ENCODE measurements at places on chromosomes 16 and 17.

DNA sequence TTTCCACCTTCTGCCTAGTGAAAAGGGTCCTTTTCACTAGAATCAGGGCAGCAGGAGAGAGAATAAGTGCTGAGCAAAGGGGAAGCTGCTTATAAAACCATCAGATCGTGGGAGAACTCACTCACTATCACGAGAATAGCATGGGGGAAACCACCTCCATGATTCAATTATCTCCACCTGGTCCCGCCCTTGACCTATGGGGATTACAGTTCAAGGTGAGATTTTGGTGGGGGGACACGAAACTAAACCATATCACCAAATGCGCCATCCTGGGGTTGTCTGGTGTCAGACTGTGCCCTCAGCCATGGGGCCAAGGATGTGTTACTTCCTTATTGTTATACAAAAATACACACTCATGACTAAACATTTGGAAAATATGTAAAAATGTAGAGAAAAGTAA, 10.4 kb upstream of the KATNB1 start:
- DNase-seq = no peak

GRCh38 chr16:12891836-12892235, 9.6 kb upstream of the SHISA9 start:
- DNase-seq = no peak

GRCh38 chr16:11613381-11614303, 26.9 kb upstream of the LITAF start:
- no peak for DNase-seq

DNA sequence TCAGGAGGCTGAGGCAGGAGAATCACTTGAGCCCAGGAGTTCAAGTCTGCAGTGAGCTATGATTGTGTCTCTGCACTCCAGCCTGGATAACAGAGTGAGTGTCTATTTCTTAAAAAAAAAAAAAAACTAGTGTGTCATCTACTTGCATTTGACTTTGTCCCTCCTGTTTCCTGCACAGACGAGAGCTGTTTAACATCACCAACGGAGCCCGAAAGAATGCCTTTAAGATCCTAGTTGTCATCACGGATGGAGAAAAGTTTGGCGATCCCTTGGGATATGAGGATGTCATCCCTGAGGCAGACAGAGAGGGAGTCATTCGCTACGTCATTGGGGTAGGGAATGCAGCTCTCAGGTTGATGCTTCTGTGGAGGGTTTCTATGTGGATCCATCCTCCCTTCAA, 13.4 kb downstream of the ITGAM start:
- DNase-seq = no peak

DNA sequence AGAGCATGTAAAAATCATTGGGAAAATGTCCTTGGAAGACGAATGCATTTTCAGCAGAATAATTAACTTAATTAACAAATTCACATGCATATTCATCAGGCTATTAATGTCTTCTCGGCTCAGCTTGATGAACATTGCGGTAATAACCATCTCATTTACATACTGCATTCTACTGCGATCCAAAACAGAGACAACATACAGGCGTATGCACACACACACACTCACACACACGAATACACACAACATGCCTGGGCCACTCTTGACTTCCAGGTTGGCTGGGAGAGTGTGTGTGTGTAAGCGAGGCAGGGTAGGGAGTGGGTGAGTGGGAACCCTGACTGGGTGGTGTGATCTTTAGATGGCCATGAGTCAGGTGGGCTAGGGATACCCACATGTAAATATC, 44.7 kb downstream of the NEUROD2 start:
- DNase-seq = no peak

DNA sequence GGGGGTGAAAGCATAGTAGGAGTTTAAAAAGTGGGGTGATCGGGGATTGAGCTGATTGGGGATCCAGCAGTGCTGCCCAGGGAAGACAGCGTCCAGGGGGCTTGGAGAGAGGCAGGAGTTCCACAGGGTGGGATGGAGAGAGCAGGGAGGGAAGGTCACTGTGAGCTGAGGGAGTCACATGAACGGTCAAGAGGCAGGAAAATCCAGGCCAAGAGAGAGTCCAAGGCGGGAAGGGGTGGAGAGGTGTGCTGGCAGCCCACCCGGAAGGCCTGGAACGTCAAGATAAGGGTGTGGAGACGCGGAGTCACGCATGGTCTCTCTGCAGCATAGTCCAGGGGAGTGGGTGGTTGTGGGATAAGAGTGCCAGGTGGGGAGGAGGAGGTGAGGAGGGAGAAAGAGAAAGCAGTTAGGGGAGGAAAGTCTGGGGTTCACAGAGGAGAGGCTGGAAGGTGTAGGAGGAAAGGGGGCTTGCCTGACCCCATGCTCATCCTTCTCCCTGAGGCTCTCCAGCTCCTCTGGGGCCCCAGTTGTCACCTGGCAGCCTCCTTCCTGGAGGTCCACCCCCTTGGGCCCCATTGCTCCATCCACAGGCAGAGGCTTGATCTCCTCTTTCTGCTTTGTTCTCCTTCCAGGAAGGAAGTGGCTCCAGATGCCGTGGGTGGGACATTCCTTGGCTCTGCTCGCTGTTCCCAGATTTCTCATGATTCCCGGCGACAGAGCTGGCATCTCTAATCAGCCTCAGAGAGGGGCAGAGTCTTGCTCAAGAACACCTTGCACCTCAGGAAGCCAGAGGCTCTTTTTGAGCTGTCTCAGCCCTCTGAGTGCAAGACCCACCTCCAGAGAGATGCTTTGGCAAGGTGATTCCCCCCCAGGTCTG, 28.7 kb downstream of the CCR7 start:
- DNase-seq = no peak

DNA sequence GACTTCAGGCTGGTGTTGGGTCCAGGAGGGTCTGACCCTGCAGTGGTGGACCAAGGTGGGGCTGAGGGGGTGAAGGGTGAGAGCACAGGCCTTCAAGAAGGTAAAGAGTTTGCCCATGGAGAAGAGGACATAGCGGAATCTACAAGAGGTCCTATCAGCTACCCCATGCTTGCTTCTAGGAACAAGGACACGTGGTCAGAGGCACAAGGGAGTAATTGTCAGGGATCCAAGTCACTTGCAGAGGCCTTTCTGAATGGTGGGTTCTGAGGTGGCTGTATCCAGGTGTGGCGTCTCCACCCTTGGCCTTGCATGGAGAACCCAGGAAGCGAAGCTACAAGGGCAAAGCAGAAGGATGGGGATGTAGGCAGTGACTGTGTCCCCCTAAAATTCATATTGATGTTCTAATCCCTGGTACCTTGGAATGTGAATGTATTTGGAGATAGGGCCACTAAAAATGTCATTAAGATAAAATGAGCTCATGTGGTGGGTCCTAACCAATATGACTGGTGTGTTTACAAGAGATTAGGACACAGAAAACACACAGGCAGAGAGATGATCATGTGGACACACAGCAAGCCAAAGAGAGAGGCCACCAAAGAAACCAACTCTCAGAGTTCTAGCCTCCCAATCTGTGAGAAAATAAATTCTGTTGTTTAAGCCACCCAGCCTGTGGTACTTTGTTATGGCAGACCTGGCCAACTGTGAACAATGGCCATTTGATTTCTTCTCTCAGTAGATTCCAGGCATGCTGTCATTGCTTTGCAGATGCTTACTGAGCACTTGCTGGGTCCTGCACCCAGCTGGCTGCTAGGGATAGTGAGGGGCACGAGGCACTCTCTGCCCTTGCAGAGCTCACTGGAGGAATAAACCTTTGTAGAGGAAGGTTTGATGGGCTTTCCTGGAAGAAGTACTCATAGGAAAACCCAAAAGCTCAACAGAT, 75.8 kb downstream of the UTP18 start:
- no peak for DNase-seq

GRCh38 chr16:67100569-67101310, 9.0 kb upstream of the PHAF1 start:
- DNase-seq = peak; percentile 21

- DNase-seq = peak; percentile 75
Measured at GRCh38 chr16:48687421-48688038, 77.5 kb upstream of the N4BP1 start.

DNA sequence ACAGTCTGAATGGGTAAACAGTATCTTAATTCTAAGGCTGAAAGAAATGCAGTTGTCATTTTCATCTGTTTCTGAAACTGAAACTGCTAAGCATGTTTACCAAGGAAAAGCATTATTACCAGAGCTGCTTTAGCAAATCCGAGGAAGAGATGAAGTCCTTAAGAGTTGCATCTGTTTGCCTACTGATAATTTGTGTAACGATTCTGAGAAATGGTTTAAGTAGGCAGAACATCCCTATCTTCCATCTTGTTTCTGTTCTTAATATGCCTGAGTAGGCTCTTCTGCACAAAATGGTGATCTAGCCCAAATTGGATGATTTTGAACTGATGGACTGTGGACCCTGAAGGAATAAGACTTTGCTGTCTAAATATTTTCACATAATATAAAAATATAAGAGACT, 34.9 kb downstream of the NUP93 start:
- no peak for DNase-seq

DNA sequence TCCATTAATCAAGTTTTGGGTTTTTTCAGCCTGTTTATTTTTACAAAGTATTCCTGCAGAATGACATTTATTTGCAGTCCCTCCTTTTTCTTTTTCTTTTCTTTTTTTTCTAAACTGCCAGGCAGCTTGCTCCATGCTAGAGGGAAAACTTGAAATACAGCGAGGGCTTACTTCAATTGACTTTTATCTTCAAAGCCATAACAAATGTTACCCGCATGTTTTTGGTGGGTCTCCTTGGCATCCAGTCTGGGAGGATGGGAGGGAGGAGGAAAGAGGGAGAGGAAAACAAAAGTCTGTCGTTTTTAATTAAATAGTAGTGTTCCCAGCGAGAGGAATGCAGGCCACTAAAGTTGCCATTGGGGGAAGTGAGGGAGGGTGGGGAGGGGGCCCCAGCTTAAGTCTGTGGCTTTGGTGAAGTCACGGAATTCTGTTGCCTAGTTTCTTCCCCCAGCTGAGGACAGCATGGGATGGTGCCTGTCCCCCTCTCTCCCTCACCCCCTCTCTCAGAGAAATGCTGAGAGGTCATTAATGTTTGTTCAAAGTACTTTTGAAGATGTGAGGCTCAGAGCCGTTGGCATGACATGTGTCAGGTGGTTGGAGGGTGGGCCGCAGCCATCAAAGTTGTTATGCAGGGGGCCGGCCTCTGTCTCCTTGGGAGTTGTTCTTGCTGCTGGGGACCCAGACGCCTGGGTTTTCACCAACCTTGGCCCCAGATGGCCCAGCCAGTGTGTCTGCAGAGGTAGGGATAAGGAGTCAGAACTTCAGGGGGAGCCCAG, 2.9 kb downstream of the NKD1 start:
- no peak for DNase-seq

DNA sequence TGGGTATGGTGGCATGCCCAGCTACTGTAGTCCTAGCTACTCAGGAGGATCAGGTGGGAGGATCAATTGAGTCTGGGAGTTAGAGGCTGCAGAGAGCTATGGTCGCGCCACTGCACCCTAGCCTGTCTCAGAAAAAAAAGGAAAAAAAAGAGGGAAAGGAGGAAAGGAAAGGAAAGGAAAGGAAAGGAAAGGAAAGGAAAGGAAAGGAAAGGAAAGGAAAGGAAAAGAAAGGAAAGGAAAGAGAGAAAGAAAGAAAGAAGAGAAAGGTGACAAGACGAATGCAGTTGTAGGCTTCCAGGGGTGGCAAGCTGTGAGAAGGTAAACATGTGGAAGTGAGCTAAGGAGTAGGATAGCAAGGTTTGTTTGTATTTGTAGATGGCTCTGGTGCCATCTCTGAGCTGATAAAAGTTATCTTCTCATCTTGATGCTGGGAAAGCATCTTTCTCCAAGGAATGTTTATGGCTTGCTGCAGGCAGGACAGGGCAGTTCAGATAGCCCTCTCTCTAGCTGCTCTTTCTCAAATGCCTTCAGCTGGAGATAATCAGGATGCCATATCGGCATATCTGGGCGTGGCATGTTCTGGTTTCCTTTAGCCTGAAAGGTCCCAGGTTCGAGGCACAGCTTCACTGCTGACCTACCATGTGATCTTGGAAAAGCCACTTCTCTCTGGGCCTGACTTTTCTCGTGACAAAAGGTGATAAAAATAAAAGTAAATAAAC, 2.8 kb upstream of the NOS2 start:
- DNase-seq = no peak

DNA sequence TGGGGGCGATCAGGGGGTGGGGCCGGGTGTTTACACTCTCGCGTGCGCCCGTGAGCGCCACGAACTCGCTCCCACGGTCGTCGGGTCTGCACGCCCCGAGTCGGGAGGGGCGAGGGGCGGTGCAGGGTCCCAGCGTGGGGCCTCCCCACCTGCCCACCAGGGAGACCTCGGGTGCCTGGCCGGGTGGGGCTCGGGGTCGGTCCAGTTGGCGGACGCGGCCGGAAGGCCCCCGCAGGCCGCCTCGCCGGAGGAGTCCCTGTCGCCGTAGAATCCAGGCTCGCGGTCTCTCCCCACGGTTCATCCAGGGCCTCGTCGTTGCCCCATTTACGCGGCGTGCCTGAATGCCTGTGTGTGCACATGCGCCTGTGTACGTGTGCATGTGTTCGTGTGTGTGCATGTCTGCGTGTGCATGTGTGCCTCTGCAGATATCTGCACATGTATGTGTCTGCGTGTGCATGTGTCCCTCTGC, 510 bp upstream of the RAB40B start:
- no peak for DNase-seq

- no peak for DNase-seq
Measured at GRCh38 chr17:58376472-58377000, 24.5 kb upstream of the SUPT4H1 start.

DNA sequence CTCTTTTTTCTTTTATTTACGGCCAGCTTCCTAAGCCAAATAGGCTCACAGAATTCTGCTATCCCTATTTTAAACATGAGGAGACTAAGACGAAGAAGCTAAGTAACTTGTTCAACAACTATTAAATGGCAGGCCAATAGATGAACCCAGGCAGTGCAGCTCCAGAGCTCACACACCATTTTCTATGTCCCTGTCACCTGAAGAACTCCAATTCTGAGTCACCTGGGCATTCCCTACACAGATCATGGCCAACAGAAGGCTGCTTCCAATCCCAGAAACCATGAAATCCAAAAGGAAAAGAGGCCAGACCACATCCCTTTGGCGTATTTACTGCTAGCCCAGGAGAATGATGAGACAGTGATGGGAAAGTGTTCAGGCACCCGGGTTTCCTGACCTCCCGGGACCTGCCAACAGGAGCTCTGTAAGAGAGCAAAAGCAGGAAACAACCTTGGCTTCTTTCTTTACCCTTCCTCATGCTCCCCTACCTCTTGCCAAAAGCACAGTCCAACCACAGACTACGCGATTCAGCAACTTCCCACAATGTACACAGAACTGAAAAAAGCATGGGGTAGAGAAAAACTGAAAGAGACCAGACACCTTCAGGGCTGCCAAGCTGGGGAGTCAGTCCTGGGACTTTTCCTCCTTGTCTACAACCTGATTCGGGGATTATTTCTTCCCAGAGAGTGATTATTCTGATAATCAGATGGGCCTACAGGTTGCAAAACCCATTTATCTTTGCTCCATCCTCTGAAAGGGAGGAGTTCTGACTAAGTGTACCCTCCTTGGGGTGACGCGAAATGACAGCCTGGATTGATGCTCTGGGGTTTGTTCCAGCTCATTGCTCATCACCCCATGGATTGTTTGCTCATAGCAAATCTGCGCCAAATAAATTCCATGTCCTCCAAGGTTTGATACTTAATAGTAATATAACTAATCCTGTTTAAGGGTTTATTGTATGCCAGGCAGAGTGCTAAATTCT, 47.8 kb upstream of the HAS3 start:
- DNase-seq = no peak

Measured in HEK293T (cell line).